ENCODE measurements at places on chromosomes 12 and 14.

DNA sequence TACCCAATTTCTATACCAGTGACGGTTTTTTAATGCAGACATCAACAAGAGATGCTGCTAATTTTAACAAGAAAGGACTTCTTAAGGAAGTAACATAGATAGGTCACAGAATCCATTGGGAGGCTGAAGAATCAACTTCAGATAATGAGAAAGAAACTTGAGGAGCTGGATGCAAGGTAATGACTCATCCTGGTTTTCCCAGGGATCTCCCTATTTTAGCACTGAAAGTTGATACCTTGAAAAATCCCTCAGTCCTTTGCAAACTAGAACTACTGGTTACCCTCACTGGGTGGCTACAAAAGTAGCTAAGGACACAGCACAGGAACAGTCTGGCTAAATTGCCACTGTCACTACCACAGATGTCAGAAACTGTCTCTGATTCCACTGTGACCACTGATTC, 561.9 kb downstream of the FLRT2 start:
- DNase-seq: no peak

DNA sequence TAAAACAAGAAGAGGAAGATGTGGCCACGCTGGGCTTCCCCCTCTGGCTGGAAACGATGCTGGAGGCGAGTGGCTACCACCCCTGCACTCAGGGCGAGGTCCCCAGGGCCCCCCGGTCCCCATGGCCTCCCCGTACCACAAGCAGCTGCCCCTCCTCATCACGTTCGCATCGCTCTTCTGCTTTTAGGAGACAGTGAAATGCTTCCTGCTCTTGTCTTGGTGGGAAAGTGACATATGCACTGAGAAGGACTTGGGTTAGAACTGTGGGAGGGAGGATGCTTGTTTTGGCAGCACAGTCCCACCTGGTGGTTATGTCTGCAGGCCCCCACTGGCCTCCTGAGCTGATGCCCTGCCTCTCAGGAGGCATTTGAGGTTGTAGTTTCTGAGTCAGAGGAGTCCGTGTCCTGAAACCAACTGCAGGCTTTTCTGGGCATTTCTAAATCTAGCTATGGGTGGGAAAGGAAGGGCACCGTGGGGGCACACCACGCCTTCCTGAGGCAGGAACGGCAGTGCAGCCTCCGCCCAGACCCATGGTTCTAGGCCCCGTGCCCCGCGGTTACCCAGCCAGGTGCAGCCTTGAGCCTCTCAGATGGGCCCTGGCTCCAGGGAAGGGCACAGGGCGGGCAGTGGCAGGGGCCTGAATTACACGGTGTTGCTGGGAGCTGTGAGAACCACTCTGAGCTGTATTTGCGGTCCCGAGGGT, 139.3 kb downstream of the ADGRD1 start:
- no peak for DNase-seq

- DNase-seq: no peak
Measured at GRCh38 chr14:89674936-89675335, 257.9 kb upstream of the FOXN3 start.

GRCh38 chr12:109462868-109463692, 14.0 kb downstream of the KCTD10 start:
- DNase-seq: no peak

DNA sequence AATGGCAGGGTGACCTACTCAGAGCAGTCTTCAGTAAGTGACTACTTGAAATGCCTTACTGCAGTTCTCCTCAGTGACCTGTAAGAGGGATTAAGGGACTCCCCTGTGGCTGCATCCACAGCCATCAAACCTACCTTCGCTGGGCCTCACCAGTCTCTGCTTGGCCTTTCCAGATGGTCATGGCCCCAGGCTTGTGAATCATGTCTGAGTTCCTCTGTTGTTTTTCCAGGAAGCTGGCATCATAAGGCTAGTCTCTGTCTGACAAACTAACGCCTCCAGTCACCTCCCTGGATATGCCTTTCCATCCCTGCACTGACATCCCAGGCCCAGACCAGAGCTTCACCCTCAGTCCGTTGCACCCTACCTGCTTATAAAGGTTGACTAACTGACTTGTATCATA, 14.0 kb downstream of the RNASE2 start:
- no peak for DNase-seq
